NCI-H2029 treated with DMSO at 0.1 percent for 48 hours (cell line): ENCODE measurements at places on chromosomes 6 and 20.

GRCh38 chr20:577167-577791 lies 32.8 kb downstream of the TCF15 start:
- DNase-seq, result no peak

DNA sequence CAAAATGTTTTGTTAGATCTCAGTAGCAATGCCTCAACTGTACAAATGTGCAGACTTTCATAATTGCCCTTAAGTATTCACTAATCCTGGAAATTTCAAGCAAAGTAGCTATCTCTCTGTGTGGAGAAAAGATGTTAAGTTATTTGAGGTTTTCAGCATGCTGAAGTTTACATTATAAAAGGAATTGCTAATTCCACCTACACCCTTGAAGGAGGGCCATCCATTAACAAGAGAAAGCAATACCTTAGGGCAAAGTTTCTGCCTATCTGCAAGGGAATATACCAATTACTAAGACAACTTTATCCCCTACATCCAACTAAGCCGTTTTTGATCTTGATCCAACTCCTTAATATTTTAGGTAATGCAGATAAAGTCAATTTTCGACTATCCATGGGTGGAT lies 380.7 kb upstream of the BTBD3 start:
- DNase-seq, result no peak

GRCh38 chr20:34522969-34523871 lies 7.0 kb downstream of the DYNLRB1 start:
- peak; percentile 12 for DNase-seq

DNA sequence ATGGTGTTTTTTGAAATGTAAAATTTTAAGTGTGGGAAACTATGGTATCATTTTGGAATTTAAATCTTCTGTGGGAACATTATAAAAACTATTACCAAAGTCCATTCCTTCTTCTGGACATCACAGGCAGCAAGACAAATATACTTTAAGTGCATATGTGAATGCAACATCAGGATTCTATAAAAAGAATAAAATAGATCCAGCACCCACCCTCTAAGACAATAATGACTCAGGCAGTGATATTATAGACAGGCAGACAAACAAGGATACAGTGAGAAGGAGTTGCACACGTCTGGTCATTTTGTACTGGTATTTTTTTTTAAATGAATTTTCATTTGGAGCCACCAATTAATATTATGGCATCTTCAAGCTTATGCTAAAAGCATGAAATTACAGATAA lies 21.1 kb upstream of the NEDD9 start:
- DNase-seq, result no peak

DNA sequence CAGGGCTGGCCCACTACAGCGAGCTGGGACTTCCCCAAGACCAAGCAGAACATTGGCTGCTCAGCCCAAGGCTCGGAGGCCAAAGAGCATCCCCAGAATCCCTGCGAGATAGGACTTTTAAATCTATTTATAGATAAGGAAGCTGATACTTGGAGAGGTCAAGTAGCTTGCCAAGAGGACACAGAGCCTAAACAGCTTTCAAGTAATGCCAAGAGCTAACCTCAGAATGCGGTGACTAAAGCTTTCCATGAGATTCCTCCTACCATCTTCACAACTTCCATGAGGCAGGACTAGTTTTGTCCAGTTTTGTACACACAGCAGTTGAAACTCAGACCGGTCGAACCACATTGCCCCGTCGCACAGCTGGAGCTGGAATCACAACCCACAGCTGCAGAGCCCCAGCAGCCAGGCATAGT lies 168.1 kb upstream of the TOP1 start:
- no peak for DNase-seq

- DNase-seq, result no peak
Observed at GRCh38 chr6:91442342-91442741, 855.5 kb upstream of the MAP3K7 start.

- DNase-seq, result no peak
Observed at GRCh38 chr6:69699655-69700054, 97.2 kb downstream of the LMBRD1 start.

- DNase-seq, result no peak
Observed at GRCh38 chr6:150934380-150934779, 68.9 kb downstream of the MTHFD1L start.

DNA sequence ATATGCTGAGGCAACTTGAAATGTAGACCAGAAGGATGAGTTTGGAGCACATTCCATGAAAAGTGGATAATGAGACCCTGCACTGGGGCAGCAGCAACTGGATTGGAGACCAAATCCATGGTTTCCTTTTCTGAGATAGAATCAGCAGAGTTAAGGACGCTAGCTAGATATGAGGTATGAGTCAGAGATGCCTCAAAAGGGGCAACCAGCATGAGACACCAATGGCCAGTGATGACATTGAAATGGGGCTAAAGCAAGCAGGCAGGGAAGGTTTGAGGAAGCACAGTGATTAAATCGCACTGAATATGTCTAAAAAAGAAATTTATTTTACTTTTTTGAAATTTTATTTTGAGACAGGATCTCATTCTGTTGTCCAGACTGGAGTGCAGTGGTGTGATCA lies 802.4 kb downstream of the TFAP2A start:
- no peak for DNase-seq

DNA sequence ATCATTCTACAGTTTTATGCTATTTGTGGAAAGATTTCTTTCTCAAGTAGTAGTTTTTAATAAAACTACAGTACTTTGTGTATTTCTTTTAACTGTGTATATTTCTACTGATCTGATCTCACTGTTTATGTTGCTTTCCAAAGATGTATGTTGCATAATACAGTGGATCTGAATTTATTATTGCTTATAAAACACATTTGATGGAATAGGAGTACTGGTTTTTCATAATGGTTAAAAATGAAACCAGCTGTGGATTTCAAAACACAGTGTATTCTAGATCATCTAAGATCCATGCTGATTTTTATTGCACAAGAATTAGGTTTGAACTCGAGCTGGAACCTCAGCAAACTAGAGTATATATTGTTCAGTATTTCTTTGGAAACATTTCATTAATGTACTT lies 8.0 kb downstream of the NKX2-4 start:
- no peak for DNase-seq

DNA sequence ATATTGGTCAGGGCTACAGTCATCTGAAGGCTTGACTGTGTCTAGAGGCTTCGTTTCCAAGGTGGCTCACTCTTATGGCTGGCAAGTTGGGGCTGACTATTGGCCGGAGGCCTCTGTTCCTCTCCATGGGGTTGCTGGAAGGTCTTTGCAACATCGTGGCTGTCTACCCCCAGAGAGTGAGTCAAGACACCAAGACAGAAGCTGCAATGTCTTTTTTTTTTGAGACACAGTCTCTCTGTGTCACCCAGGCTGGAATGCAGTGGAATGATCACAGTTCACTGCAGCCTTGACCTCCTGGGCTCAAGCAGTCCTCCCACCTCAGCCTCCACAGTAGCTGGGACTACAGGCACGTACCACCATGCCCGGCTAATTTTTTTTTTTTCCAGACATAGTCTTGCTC lies 29.4 kb upstream of the KIF3B start:
- DNase-seq, result no peak

DNA sequence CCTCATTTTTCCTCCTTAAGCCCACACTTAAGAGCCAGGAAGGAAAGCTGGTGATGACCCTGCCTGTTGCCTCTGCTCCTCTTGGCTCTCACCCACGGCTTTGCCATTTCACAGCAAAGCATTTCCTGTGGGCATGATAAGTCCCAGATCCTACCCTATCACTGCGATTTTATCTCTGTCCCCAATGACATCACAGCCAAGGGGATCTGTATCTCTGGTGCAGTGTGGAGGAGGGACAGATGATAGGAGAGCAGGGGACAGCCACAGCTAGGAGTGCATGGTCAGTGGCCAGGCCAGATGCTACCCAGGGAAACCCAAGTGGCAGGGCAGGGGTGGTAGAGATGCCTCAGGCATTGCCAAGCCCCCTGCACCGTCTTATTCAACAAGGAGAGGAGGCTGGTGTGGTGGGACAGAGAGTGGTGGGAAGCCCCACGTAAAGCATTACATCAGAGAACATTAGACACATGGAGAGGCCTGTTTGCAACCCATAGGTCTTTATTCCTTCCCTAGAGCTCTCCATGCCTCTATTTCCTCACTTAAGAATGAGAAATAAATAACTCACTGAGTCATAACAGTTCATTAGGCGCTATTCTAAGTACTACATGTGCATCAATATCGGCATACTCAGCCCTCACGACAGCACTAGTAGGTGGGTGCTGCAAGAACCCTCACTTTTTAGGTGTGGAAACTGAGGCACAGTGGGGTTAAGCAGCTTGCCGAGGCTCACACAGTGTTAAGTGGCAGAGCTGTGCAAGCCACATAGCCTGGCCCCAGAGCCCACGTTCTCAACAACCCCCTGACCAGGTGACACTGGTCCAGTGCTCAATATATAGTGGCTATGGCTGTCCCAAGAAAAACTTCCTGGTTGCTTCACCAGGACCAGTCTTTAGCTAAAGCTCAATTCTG lies 4.6 kb downstream of the TFEB start:
- no peak for DNase-seq

GRCh38 chr6:140202964-140203515 lies 828.6 kb upstream of the CITED2 start:
- no peak for DNase-seq

DNA sequence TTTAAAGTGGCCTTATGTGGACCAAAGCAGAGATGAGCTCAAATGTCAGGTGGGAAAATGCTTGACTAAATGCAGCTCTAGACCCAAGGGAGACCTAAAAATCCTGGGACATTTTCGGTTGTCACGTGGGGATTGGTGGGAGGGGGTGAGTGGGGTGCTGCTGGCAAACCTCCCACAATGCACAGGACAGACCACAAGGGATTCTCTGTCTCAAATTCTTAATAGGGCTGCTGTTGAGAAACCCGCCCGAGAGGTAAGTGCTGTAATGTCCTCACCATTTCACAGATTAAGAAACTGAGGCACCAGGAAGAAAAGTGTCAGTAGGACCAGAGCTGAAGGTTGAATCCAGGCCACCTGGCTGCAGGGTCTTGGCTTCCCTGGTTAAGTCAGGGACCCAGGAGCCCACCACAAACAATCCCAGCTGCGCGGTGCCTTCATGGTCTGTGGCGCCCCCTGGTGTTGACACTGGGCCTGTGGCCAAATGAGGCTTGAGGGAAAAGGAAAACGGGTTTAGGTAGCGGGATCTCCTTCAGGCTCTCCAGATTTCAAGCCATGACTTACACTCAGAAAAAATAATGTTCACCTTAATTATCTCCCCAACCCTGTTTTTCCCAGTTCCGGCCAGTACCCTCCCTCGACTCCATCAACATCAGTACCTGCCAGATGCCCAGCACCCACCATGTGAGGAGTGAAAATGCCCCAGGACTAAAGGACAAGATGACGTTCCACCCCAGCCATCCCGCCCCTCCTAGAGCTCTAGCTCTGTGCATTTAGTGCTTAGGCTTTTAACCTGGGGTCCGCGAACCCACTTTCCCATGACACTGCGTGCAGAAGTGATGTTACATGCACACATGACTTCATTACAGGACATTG lies 7.2 kb downstream of the HLA-G start:
- peak; percentile 1 for DNase-seq

- no peak for DNase-seq
Observed at GRCh38 chr6:15391500-15391899, 145.6 kb downstream of the JARID2 start.

GRCh38 chr6:118514689-118515088 lies 33.4 kb upstream of the PLN start:
- no peak for DNase-seq
